Fibroblast of the aortic adventitia (primary cell): ENCODE measurements at places on chromosomes 1 and 21. TPM values are rescaled to one million over a fixed set of nuclear protein-coding genes. Genes with fewer than 3 reads are reported as not detected.

Gene ZNF648
- not detected in 2 replicates for total RNA-seq

Gene B3GALT2
- total RNA-seq, result 0.18 and 1.2 TPM in 2 replicates

Gene LPAR3
- total RNA-seq, result 1.8 and 3.6 TPM in 2 replicates

Gene DSCAM
- not detected in 2 replicates for total RNA-seq

Gene PIGP
- total RNA-seq, result 2.2 and 19.6 TPM in 2 replicates

Gene LSS
- 67.2 and 124 TPM in 2 replicates for total RNA-seq

Gene KIAA0040
- 0.33 and 0.99 TPM in 2 replicates for total RNA-seq

Gene SRSF11
- 110 and 159 TPM in 2 replicates for total RNA-seq

Gene MARK1
- total RNA-seq, result 0.45 and 1.3 TPM in 2 replicates

Gene COL9A2
- 1.8 and 7.0 TPM in 2 replicates for total RNA-seq

Gene RGS7
- total RNA-seq, result 0.63 TPM in 1 of 2 replicates, not detected in the other

Gene LIX1L
- total RNA-seq, result 50.8 and 73.3 TPM in 2 replicates

Gene GPR89B
- 10.6 and 14.5 TPM in 2 replicates for total RNA-seq

Gene WDR64
- not detected in 2 replicates for total RNA-seq

Gene KCNE1
- total RNA-seq, result 0.09 and 0.74 TPM in 2 replicates

Gene HRNR
- not detected in 2 replicates for total RNA-seq
